ENCODE measurements at places on chromosomes 7 and 10.

- no peak for DNase-seq
Measured at GRCh38 chr7:32153006-32153405, 82.8 kb upstream of the PDE1C start.

DNA sequence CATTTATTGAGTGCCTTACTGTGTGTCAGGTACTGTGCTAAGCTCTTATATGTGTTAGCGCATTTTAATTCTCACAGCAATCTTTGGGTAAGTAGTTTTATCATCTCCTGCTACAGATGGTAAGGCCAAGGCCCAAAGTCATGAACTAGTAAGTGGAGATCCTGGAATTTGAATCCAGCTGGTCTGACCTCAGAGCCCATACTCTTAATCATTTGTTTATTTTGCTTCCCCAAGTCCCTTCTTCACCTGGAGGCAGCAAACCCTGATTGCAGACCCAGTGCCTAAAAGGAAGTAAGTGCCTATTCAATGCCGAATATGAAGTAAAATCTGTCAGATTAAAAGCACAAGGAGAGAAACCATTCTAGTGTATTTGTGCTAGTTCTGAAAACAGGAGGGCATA is 182.9 kb upstream of the TCF7L2 start:
- DNase-seq: no peak

- no peak for DNase-seq
Measured at GRCh38 chr10:110376021-110376766, 71.5 kb upstream of the SMNDC1 start.

DNA sequence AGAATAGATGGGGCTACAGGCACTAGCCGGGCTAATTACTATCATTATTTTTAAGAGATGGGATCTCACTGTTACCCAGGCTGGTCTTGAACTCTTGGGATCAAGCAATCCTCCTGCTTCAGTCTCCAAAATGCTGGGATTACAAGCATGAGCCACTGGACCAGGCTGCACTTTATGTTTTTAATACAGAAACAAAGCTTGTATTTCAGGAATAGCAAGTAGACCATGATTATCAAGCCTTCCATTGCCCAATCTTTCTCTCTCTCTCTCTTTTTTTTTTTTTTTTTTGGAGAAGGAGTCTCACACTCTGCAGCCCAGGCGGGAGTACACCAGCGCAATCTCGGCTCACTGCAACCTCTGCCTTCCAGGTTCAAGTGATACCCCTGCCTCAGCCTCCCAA is 75.4 kb downstream of the MDH2 start:
- DNase-seq: no peak

- no peak for DNase-seq
Measured at GRCh38 chr10:98519841-98520240, 73.1 kb upstream of the HPS1 start.

GRCh38 chr7:135980012-135980551 is 2.9 kb upstream of the MTPN start:
- DNase-seq: no peak

DNA sequence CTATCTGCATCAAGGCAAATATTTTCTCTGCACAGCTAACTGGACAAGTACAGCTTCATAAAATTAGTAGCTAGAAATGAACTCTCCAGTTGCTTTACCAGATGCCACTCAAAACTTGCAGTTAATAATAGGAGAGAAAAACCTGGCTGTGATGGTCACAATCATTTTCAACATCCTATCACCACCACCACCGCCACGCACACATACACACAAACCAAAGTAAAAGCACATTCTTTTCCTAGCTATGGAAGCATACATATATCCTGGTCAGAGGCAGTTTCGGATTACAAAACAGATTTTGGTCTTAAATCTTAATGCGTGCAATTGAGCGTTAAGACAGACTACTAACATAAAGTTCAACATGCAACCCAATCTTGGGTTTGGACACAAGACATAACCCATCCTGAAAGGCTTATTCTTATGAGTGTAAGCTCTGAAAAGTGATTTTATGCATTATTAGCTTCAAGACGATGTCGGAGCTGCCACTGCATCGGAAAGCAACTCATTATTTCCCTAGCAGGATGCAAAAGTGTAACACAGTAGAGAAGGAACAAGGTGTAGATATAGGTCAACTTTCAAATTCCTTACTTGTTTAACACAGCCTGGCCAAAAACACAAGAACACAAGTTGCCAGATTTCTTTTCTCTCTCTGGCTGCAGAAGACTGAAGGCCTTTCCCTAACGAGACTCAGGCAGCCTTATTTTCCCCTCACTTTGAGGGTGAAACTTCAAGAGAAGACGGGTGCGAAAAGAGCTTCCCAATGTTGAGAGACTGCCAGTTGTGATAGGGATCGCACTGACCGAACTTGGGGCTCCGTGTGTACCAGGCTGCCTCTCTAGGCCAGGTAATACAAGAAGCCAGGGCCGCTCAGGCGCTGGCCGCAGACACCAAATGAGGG is 1.2 kb downstream of the CACUL1 start:
- no peak for DNase-seq

GRCh38 chr7:114087653-114088469 is 169.1 kb upstream of the PPP1R3A start:
- no peak for DNase-seq

DNA sequence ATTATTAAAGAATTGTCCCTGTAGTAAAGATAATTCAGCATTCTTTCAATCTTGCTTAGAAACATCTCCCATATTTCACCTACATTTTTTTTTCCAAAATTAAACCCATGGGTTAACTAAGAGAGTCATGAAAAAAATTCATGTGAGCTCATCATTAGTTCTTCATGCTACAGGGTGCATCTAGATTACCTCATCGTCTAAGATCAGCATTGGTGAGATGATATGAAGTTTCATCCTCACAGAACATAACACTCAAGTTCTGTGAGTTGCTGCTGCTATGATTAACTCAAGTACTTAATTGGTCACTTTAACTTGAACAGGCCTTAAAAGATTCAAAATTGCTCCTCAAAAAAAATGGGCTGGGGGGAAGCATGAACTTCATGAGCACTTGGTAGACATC is 50.0 kb downstream of the RAB11FIP2 start:
- no peak for DNase-seq

DNA sequence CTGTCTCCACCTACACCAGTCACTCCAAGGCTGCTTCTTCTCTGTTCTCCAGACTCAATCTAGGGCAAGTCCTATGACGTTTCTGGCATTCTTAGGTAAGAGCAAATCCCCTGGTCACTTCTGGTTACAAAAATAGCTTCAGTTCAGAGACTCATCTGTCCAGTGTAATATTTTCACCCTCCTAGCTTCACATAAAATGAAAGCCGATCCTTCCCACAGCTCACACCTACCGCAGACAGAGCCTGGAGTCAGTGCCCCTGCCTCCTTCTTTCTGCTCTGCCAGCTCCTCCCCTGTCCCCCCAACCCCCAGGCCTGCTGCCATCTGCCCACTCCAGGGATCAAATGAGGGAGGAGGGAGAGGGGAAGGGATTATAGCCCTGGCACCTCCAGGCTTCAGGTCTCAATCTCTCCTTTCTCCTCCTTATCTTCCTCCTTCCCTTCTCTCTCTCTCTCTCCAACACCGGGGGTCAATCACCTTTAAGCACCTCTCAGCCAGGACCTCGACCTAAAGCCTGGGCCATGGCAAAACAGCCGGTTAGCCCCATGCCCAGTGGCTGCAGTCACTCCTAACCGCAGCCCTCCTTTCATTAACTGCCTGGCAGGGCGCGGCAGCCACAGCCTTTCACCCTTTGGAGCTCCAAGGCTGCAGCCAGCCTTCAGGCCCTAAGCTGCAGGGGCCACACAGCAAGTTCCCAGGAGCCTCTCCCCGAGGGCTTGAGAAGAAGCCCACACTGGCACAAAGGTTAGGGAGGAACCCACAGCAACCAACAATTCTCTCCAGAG is 292.6 kb upstream of the MGMT start:
- no peak for DNase-seq

- no peak for DNase-seq
Measured at GRCh38 chr7:66697449-66698438, 42.8 kb upstream of the RABGEF1 start.

GRCh38 chr7:71482284-71482683 is 350.3 kb downstream of the GALNT17 start:
- DNase-seq: no peak
